ENCODE measurements at places on chromosomes 1 and 21.
A peak's percentile ranks its signal among the peaks of the same experiment; 100 is the strongest.

DNA sequence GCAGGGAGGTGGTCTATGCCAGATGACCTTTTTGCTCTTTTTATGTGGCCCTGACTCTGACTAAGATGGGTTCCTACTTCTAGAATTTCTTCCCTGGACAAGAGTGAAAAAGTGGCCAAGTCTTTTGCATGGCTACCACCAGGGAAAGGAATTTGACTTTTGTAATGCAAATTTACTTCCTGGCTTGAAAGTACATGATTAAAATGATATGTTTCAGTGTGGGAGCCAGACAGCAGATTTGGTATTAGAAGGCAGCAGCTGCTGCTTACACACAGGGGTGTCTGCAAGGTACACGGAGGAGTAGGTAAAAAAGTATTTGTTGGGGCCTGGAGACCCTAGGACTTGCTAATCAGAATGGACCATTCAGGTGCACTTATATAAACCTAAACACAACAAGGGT, 78.4 kb downstream of the KCND3 start:
- DNase-seq = no peak

GRCh38 chr1:167738158-167738557, 16.4 kb downstream of the MPZL1 start:
- DNase-seq = no peak

GRCh38 chr1:59083946-59084865, 212.7 kb upstream of the FGGY start:
- DNase-seq = no peak

DNA sequence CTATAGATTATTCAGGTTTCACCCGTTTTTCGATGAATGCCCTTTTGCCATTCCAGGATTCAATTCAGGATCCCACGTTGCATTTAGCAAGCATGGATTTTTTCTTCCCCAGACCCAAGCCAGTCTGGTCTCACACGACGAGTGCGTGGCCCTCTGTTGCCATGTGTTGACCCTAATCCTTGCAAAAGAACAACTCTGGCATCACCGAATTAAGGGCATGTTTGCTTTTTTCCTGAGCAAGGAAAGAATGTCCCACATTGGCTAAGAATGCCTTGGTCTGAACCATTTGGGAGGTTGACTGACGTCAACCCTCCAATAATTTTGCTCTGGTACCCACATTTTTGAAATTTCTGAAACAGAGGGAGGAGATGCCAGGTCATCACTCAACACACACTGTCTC, 153.0 kb upstream of the WNT4 start:
- no peak for DNase-seq

- no peak for DNase-seq
These were observed 80.9 kb downstream of the TTC3 start for GRCh38 chr21:37153935-37154350.

DNA sequence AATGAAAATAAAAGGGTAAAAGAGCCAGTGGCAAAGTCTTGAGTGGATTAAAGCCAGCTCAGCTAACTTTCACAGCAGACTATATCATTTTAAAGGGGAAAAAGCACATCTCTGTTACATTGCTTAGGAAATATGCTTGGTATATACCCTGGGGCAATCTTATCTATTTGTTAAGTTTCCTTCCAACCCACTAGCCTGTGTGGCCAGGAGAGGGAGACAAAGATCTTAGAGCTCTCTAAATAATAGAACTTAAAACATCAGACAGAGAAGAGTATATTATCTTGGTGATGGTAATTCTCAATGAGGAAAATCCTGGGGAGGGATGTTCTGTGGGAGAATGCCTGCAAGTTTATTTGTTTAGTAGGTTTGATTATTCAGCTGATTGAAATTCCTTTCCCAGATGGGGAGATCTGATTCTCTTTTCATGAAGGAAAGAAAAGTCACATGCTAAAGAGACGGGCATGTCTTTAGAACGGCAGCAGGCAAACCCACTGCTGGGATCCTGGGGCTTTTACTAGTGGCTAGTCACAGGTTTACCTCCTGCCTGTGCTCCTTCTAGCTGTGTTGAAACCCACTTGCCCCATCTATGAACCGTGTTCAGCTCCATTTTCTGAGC, 3.6 kb downstream of the KCNE2 start:
- DNase-seq = peak; percentile 8

GRCh38 chr1:68758666-68759209, 261.9 kb upstream of the DEPDC1 start:
- no peak for DNase-seq

DNA sequence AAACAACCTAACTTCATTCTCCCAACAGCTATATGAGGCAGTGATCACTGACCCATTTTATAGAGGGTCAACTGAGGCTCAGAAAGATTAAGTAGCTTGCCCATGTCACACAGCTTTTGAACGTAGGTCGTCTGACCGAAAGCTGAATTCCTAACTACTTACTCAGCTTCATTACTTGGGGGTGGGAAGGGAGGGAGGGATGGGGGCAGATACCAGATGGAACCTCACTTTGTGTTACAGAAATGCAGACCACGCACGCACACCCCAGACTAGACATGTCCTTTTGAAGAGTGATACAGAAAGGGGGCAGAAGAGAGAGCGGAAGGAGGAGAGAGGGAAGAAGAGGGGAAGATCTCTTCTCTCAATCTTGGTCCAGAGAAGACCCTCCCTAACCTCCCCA, 2.3 kb downstream of the ADGRB2 start:
- DNase-seq = no peak

DNA sequence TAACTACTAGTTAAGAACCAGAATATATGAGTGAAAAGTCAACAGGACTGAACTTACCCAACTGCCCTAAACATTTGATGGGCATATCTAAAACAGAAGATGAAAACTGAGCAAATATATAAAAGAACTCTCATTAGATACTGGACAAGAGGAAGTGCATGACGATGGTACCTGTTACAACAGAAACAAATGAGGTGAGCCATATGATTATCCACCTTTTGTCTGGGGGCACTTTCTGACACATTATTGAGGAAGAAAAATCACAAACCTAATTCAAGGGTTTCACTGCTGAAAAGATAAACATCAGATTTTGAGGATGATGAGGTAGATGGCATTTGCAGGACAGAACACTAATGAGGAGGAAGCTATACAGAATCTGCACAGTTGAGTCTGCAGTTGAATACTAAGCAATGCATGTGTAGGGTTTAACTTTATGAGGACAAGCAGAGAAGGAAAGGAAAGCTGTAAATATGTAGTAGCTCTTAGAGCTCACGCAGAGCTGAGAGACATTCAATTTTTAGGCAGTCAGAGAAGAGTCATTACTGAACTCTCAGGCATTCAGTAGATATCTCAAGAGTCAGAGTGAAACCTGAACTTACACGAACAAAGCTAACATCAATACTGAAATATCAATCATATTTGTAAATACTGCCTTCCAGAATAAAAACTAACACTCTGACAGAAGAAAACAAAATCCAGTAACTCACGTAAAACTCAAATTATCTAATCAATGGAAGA, 262.1 kb downstream of the AKT3 start:
- no peak for DNase-seq

GRCh38 chr1:5599541-5599940, 392.7 kb downstream of the NPHP4 start:
- no peak for DNase-seq

- DNase-seq = no peak
These were observed 27.0 kb downstream of the SERTAD4 start for GRCh38 chr1:210259561-210259960.

DNA sequence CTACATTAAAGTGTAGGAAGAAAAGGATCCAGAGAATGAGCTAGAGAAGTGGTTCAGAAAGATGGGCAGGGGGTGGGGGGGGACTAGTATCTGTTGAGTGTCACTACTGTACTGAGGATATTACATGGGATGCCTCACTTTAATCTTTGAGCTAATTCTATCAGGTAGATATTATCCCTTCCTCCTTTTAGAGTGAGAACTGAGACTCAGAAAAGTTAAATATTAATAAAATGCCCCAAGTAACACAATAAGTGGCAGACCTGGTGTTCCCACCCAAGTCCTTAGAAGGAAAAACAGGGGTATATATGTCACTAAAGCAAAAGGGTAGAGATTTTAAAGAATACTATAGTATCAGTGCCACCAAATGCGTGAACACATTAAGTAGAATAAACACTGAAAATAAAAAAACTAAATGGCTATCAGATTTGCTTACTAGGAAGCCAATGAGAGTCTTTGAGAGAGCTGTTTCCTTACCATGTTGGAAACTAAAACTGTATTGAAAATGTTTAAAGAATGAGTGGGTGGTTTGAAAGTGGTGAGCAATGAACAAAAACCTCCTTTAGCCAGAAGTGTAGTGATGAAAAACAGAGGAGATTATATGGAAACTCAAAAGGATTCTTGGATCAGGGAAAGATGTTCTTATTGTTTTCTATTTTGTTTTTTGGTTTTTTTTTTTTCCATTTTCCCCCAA, 230.8 kb downstream of the BARHL2 start:
- no peak for DNase-seq

GRCh38 chr1:32205401-32206370, at the start of gene IQCC:
IQCC (plus strand) TSS chr1:32205671; CDS start chr1:32205682, 11 bp downstream.
- peak; percentile 83 for DNase-seq

- no peak for DNase-seq
These were observed 13.1 kb upstream of the PSMG1 start for GRCh38 chr21:39196310-39196709.

- DNase-seq = no peak
These were observed 20.7 kb downstream of the TNFRSF8 start for GRCh38 chr1:12083766-12084165.

GRCh38 chr1:40635763-40636500, 29.6 kb downstream of the RIMS3 start:
- no peak for DNase-seq

- DNase-seq = no peak
These were observed 5.5 kb downstream of the C1QTNF12 start for GRCh38 chr1:1240822-1241587.

DNA sequence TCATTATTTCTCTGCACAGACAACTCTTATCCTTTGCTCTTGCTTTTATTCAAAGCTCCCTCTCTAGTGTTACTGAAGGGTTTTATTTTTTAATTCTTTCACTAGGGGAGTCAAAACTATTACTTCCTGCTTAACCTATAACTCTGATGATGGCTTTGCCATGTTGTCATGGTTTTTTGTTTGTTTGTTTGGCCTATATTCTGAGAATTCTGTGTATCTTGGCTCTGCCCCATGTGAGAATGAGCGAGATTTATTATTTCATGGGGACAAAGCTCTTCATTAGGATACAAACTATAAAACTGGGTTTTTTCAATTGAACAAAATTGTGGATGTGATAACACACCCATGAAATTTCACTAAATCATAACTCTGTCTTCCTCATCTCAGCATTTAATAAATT, 190.5 kb upstream of the C1orf105 start:
- DNase-seq = no peak

DNA sequence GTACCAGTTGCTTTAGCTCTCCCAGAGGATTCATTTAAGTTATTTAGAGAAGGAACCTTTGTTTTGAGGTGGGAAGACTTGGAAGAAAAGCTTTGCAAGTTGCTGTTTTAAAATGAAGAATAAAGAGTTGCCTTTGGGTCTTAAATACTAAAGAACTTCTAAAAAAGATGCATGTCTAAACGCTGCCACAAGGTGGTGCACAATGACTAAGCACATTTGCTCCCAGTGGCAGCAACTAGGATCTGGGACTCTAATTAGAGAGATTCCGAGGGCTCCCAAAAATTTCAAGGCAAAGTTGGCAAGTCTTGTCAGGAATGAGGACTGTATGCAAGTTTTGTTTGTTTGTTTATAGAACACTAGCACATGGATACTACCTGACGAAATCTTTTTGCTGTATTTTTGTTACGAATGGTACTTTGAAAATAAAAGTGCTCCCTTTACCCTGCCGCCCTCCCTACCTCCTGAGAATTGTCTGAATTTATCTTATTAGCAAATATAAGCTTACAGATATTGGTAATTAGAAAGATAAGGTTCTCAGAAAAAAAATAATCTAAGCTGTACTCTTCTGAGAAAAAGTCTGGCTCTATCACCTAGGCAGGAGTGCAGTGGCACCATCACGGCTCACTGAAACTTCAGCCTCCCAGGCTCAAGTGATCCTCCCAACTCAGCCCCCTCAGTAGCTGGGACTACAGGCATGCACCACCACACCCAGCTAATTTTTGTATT, 121.8 kb downstream of the HFM1 start:
- peak; percentile 18 for DNase-seq

GRCh38 chr1:230677200-230677599, 34.9 kb downstream of the COG2 start:
- no peak for DNase-seq

- no peak for DNase-seq
These were observed 55.3 kb downstream of the DOP1B start for GRCh38 chr21:36211660-36212512.

DNA sequence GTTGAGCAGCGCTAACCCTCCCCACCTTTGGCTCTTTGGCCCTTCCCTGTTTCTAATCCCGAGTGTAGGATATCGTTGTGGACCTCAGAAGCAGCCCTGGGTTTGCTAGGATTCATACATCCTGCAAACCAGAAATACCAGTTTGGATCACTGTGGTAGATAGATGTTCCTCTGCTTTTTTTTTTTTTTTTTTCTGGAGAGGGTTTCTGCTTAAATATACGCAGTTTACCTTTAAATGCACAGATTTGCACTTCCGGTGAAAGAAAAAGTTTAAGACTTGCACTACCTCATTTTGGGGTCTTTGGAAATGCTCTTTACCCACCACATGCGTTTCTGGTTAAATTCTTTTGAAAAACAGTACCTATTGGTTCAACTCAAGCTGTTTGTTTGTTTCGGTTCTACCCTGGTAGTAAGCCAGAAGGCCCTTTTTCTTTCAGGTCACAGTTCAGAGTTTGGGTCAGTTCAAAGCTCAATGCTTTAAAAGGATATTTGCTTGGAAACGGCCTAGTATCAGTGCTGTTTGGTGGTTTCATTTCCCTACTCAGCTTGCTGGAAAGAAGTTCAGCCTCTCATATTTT, 908 bp downstream of the DDI2 start:
- no peak for DNase-seq

- DNase-seq = no peak
These were observed 156.0 kb downstream of the PDE4B start for GRCh38 chr1:65948609-65949229.

DNA sequence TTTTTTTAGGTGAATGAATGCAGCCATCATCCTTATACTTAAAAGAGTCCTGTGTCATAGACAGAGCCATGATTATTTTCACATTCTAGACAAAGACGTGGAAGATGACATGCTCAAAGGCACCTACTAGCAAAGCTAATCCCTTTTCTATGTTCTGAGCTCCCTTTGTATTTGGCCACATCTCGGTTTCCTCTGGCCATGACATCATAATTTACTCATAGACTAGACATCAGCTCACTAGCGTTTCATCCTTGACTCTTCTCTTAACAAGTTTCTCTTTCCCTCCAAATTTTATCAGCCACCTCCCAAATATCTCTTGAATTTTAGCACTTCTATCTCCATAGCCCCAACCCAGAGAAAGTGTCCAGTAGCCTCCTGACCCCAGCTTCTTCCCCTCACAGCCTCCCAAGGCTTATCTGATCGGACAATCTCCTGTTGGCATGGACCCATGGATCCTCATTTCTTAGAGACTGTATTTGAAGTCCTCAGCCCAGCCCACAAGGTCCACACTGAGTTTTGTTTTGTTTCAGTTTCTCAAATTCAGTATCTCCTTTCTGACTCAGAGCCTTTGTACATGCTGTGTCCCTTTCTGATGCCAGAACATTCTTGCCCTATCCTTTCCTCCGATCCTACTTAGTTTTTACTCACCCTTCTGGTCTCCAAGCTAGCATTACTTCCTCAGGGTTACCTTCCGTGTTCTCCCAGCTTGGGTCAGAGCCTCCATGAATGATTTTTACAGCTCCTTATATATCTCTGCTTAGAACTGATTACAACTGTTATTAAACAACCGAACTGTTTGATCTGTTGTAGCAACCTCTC, 33.0 kb upstream of the EPS8L3 start:
- DNase-seq = no peak
